HCT116 (cell line): ENCODE measurements at places on chromosomes 12 and 14. TPM values are rescaled to one million over a fixed set of nuclear protein-coding genes. Genes with fewer than 3 reads are reported as not detected.
A peak's percentile ranks its signal among the peaks of the same experiment; 100 is the strongest.

DNA sequence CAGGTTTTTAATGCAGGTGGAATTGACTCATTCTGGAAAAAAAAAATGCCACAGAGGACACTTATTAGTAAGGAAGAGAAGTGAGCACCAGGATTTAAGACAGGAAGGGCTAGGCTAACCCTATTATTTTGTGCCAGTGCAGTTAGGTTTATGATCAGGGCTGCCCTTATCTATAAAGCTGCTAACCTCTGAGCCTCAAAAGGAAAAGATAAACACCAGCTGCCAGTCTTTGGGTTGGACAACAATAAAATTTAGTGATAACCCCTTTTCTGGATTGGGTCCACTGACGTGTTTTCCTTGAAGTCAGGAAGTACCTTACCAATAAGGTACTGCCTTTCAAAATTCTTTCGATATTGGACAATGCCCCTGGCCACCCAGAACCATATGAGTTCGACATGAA is 128.9 kb downstream of the NUBPL start:
- no peak for DNase-seq

The GOLGA5 gene
- 24.4 TPM for total RNA-seq

- no peak for DNase-seq
These were observed at the start of gene SPIC for GRCh38 chr12:101474711-101475386. TSS of gene SPIC (plus strand) at chr12:101475336. CDS start at chr12:101476905, 1,569 bp downstream.

The GPATCH2L gene
- total RNA-seq, result 49.2 TPM

DNA sequence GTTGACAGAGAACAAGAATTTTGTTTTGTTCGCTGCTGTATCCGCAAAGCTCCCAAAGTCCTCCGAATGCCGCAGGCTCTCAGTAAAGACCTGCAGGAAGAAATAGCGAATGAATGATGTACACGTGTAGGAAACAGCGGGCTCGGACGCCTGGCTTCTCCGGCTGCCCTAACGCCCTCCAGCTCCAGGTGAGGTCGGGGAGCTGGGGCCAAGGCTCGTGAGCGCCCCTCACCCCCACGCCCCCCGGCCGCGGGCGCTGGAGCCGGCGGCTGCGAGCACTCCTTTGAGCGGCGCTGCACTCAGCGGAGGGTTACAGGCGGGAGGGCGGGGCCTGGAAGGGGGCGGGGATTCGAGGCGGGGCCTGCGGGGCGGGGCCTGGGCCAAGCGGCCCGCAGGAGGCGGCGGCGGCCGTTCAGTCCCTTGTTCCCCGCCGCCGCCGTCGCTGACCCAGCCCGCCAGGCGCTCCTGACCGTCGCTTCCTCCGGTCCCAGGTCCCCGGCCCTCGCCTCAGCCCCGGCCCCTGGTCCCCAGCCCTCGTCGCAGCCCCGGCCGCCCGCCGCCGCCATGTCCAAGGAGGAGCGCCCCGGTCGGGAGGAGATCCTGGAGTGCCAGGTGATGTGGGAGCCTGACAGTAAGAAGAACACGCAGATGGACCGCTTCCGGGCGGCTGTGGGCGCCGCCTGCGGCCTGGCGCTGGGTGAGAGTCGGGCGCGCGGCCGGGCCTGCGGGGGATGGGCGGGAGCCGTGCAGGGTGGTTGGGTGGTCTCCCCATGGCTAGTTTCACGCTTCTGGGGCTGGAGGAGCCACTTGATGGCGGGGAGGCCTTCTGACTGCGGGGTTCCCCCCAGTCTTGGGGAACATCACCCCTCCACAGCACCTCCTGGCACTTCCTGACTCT is at the start of gene AACS:
Gene AACS (plus strand): TSS at position 415 of the 898 bp plus-strand sequence. CDS start 150 bp downstream, at position 565.
- DNase-seq, result peak; percentile 45

DNA sequence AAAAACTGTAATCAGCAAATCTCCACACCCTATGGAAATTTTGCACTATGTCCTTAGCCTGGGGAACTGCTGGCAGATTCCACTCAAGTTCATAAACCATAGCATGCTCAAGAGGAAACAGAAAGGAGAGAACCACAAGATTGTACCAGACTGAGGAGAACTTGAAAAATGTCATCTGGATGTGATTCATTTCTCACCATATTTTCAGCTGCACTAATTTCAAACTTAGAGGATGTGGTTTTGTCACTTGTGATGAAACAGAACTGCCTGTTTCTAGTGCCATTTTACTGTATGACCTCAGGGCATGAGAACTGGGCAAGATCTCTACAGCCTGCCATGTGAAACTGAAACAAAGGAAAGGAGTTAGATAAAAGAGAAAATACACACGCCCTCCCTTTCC is 1493.1 kb upstream of the FLRT2 start:
- DNase-seq, result no peak

DNA sequence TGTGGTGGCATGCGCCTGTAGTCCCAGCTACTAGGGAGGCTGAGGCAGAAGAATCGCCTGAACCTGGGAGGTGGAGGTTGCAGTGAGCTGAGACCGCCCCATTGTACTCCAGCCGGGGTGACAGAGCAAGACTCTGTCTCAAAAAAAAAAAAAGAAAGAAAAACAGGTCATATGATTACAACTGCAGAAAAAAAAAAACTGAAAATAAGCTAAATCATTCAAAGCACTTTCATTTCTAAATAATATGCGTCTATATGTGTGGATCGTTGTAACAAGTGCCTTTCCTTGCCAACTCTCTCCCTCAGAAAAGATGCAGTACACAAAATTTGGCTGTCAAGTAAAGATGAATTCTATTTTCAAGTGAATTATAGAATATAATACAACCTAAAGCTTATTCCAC is 42.4 kb downstream of the ATXN2 start:
- DNase-seq, result no peak

DNA sequence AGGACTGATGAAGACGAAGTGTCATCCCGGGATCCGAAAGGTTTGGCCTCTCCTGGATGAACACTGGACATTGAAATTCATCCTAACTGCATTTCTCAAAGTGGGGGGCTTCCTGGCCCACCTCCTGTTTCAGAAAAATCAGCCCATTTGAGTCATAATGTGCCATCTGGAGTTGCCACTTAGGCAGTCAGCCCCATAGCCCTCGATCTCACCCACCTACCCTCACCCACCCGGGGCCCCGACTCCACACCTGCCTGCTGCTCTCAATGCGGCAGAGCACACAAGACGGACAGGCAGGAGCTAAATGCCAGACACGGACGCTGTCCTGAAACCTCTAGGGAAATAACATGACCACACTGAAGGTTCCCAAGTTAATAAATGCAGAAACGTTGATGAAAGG is 12.6 kb downstream of the DLK1 start:
- DNase-seq, result no peak

The EXD2 gene
- 20.2 TPM for total RNA-seq

The MBIP gene
- total RNA-seq, result 19.1 TPM

GRCh38 chr12:64102339-64102738 is 119.8 kb downstream of the KICS2 start:
- no peak for DNase-seq

- DNase-seq, result no peak
These were observed 24.9 kb downstream of the RIN3 start for GRCh38 chr14:92538412-92538985.

GRCh38 chr14:73238424-73238852 is 1.1 kb downstream of the PAPLN start:
- DNase-seq, result peak; percentile 6

DNA sequence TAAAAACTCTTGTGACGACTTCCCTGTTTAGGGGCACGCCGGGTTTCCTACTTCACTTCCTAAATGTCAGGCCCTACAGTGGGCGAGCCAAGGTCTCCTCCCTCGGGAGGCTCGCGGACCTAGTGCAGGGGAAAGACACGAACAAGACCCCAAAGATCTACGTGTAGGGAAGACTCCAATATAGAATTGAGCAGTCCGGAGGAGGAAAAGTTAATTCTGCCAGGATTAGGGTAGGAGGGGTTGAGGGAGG is 564 bp downstream of the ATXN3 start:
- no peak for DNase-seq

GRCh38 chr12:12837025-12837812 is 24.1 kb downstream of the DDX47 start:
- DNase-seq, result peak; percentile 67

DNA sequence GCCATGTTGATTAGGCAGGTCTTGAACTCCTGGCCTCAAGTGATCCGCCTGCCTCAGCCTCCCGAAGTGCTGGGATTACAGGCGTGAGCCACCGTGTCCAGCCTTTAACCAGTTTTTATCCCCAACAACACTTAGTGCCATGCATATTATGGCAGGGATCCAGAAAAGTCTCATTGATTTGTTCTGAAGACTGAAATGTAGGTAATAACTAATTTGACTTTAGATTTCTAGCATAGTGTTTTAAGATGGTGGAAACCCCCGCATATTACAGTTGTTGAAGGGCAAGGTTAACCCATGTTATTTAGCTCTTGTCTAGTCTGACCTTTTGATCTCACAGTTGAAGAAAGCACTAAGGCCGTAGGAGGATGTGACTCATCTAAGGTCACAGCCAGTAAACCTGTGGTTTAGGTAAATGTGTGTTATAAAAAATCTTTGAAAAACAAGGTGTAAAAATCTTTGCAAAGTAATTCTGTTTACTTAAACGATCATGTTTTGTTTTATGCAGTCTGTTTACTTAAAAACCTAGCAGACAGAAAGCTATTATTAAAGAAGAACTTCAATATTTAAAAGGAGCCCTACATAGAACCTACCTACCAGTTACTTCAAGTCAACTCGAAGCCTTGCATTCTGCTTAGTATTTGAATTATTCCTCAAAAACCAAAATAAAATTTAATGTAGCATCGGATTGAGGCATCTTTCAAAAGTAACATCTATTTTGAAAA is 24.8 kb downstream of the BICDL1 start:
- DNase-seq, result peak; percentile 35

The P2RX2 gene
- not detected for total RNA-seq

- DNase-seq, result no peak
These were observed 19.6 kb upstream of the FBXO33 start for GRCh38 chr14:39451811-39452210.

The AMN gene
- 5.7 TPM for total RNA-seq

The LHX5 gene
- total RNA-seq, result 2.4 TPM

DNA sequence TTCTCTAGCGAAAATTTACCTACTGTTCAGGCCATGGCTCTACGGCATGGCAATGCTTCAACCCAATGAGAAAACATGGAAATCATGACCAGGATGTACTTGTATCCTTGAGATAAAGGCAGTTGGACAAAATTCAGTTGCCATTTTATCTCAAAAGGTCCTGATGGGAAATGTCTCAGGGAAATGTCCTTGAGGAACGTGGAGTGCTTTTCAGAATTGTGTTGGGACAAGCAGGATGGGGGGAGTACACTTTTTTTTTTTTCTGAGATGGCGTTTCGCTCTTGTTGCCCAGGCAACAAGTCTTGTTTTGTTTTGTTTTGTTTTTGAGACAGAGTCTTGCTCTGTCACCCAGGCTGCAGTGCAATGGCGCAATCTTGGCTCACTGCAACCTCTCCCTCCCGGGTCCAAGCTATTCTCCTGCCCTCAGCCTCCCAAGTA is 86.8 kb upstream of the EIF5 start:
- DNase-seq, result no peak

- no peak for DNase-seq
These were observed 80.3 kb upstream of the SRRM4 start for GRCh38 chr12:118900993-118901392.

The ZCRB1 gene
- total RNA-seq, result 68.1 TPM

DNA sequence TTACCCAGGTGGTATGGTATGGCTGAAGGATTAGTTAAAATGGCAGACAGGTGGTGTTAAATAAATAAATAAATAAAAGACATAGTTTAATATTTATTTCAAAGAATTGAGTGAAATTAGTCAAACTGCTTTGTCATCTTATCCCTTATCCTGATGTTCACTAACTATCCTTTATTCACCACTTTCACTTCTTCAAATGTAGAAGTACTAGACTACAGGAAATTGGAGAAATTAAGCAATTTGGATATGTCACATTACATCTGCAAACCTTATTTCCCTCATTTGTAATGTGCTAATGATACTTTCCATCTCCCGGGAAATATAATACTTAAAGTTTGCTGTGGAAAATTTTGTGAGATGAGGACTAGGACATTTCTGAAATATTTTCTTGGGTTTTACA is 1195.7 kb downstream of the LRFN5 start:
- no peak for DNase-seq

DNA sequence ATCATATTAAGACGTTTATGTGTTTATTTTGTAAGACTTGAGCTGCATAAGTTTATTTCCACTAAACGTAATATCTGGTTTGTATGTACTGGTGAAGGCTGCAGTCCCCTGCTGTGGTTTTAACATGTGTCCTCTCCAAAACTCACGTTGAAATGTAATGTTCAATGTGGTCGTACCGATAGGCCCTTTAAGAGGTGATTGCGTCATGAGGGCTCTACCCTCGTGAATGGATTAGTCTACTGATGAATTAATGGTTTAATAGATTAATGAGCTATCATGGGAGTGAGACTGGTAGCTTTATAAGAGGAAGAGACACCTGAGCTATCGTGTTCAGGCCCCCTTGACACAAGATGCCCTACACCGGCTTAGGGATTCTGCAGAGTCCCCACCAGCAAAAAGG is 14.9 kb downstream of the LRIG3 start:
- DNase-seq, result no peak

The WDHD1 gene
- 44.3 TPM for total RNA-seq

GRCh38 chr14:70152704-70153103 is 36.0 kb downstream of the SLC8A3 start:
- DNase-seq, result no peak

DNA sequence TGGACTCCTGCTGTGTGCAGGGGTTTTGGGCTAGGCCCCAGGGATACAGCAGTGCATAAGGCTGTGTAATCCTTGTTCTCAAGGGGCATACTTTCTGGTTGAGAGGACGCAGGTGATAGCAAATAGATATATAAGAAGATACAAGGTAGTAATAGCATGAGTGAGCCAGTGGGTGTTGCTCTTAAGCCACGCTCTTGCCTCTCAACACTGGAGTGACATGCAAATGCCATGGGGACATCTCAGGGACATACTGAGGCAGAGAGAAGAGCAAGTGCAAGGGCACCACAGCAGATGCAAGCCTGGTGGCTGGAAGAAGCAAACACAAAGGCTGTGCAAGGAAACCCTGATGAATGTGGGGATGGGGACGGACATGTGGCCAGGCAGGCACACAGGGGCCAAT is 223.3 kb downstream of the CHST11 start:
- DNase-seq, result peak; percentile 13

The OTUB2 gene
- 6.6 TPM for total RNA-seq

DNA sequence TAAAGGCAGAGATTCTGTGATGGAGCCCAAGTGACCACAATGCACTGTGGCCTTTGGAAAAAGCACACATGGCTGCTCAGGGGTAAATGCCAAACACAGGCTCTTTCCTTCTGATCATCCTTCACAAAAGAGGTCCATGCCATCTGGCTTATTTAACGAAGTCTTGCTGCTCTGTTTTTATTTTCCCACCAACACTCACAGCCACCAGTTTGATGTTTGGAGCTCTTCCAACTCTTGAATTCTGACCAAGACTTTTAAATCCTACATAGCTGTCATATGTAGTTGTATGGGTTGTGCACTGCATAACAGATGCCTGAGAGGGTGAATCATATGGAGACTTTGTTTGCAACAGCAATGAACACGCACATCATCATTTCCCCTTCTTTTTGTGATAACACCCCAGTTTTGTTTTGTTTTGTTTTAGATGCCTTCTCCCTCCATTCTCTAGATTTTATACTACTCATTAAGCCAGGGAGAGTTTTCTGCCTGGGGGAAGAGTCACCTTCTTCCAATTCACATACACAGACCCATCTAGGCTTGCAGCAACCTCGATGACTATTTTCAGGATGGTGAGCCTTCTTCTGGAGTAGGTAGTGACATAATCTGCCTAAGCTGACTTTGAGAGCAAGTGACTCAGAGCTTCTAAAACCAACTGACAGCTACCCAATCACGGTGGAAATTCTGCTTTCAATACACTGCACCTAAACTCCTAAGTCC is 145.2 kb upstream of the WSCD2 start:
- no peak for DNase-seq

The GLT8D2 gene
- total RNA-seq, result 4.8 TPM

The SERPINA10 gene
- total RNA-seq, result not detected
